ENCODE measurements at places on chromosomes 4 and X.

GRCh38 chrX:97876697-97877407, 993.1 kb downstream of the RPA4 start:
- DNase-seq = no peak

DNA sequence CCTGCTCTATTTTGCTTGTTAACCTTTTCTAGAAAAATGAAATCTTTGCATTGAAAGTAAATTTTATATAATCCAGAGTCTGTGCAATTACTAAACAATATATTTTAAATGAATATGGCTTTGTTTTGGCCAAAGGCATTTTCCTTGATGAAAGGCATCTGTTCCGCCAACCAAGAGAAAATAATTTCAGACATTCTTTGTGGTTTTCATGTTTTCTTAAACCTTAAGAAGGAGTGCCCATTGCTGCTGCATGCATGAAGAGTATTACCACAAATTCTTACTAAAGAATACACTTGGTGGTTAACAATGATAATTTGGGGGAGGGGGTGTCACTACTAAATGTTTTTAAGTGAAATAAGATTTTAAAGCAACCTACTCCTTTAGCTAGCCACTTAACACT, 2.7 kb upstream of the PDGFC start:
- no peak for DNase-seq

DNA sequence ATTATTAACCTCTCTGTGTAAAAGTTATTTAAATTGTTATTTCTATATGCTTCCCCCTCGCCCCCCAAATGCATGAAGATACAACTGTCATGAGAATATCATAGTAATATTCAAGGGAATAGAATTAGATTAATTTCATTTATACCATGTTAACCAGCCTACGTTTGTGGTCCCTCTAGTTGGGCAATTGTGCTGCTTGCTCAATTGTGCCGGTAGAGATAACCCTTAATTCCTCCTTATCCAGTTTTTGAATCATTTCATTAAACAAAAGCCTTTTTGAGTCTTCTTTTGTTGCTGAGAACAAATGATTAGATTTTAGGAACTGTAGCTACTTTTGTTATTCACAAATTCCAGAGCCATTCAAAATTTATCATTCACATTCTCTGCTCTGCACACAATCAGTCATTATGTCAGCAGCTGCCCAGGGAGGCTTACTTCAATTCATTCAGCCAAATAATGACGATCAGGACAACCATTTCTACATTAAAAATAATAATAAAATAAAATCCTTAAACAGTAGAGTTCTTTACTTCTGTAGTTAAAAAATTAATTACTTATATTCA, 98.1 kb downstream of the ADGRL3 start:
- DNase-seq = no peak

- no peak for DNase-seq
Observed at GRCh38 chr4:178316211-178316610, 874.0 kb upstream of the AGA start.

GRCh38 chrX:50470103-50471031, at the start of gene DGKK:
Gene DGKK (minus strand): TSS chrX:50470825. CDS start chrX:50470678, 147 bp downstream.
- DNase-seq = no peak
